ENCODE measurements at places on chromosomes 7 and 10. TPM values are rescaled to one million over a fixed set of nuclear protein-coding genes. Genes with fewer than 3 reads are reported as not detected.
A peak's percentile ranks its signal among the peaks of the same experiment; 100 is the strongest.

Gene MKI67
- 46.2 TPM for polyA plus RNA-seq

Gene GNB2
- polyA plus RNA-seq: 210 TPM

Gene CD36
- polyA plus RNA-seq: 30.9 TPM

Gene PFKP
- 13.1 TPM for polyA plus RNA-seq

Gene PSTK
- polyA plus RNA-seq: 10.1 TPM

Gene APBB1IP
- 1.1 TPM for polyA plus RNA-seq

Gene ATOH7
- 1.6 TPM for polyA plus RNA-seq

Gene CLDN4
- 64.3 TPM for polyA plus RNA-seq

GRCh38 chr7:2823130-2823529, 21.0 kb downstream of the GNA12 start:
- DNase-seq: no peak

GRCh38 chr10:57654856-57655255, 612.8 kb downstream of the IPMK start:
- no peak for DNase-seq

DNA sequence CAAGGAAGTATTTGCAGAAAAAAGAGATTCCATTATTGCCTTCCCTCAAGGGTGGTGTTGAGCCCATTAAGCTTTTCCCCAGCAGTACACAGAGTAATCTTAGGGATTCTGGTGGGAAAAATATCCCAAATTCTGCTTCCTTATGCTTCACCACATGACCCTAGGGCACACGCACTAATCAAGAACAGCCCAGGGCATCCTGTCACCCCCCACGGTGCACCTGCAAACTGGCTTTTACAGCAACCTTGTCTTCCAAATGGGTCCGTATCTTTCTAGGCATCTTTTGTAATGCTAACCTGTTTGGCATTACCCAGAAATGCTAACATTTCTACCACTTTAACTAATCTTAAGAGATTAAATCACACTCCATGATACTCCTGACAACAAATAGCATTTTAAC, 926 bp upstream of the C7orf33 start:
- no peak for DNase-seq

DNA sequence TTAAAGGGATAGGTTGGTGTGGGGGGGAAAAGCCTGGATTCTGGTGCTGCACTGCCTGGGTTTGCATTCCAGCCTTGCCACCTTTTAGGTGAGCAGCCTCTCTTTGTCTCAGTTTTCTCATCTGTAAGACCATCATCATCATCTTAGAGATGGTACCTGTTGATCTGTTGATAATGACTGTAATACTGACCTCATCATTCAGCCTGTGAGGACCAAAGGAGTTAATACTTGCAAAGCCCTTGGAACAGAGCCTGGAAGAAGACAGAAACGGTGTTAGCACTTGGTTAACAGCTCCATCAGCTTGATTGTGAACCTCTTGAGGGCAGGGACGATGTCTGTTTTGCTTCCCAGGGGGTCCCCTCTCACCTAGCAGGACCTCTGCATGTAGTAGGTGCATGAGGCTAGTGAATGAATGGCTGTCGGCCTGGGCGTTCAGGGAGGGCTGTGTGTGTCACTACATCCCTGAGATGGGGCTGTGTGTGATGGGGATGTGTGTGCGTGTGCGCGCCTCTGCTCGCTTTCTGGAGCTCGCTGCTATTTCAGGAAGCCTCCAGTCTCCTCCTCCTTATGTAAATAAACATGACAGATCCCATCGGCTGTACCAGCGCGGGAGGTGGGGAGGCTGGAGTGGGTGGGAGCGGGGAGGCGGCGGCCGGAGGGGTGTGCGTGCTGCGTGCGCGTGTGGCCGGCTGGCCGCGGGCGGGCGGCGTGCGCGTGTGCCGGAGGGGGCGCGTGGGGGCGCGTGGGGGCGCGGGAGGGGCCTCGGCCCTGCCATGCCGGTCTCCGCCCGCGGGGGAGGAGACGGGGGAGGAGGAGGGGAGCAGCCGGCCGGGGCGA, 61.2 kb downstream of the NEURL1 start:
- peak; percentile 54 for DNase-seq

DNA sequence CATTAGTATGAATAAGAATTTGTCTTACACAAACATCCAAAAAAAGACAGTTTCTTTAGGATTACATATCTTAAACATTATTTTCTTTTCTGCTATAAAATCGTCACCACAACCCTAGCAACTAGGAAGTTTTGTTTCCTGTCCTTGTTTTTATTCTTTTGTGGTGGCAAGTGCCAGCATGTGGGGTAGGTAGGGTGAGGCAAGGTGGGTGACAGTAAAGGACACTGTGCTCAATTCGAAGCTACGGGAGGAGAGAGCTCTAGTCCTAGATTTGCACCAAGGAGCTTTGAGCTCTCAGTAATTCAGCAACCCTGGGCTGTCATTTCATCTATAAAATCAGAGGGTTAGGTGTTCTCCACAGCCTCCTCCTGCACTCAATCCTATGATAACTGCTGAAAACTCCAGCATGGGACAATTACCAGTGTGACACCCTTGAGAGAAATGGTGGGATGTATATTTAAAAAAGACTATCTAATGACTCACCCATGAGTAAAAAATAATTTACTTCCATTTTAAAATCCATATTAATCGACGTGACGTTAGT, 187.1 kb downstream of the FAM107B start:
- DNase-seq: no peak

DNA sequence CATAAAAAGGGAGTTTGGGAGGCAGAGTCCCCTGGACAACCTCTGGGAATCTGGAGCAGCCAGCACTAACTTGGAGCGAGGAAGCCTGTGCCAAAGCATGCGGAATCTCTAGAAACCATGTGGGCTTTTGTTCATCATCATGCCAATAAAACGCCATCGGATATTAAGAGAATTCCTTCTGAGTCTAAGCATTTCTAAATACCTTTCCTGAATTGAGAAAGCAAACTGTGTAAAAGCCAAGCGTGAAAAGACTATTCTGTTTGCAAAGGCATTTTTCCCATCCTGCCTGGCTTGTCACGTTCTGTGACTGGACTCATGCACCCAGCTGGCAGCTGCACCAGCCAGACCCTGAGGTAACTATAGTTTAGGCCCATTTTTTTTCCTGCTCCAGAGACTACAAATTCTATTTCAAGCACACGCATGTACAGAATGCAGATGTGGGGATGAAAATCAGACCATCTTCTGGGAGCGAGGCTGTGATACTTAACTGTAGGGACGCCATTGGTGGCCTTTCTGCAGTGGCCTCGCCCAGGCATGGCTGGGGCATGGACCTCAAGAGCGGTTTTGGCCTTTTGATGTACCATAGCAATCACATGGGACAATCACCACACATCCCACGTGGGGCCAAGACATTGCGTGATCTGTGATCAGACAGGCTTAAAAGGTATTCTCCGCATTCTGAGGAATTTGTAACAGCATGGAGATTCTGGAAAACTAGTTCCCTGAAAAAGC, 218.9 kb downstream of the KIAA1217 start:
- DNase-seq: no peak

DNA sequence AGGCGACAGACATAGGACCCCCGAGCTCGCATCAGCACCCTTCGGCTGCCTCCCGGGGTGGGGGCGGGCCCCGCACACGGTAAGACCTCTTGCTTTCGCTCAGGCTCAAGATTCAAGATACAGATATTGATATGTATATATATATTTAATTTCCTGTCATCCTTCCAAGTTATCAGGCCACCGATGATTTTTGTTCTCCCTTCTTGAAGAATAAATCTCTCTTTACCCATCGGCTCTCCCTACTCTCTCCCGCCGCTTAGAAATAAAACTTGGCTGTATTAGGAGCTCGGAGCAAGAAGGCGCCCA, 603 bp downstream of the ADRA2A start:
- no peak for DNase-seq

GRCh38 chr10:124462348-124462695, 699 bp downstream of the LHPP start:
- DNase-seq: no peak

GRCh38 chr7:99137411-99138180, 6.3 kb downstream of the SMURF1 start:
- DNase-seq: peak; percentile 53

- DNase-seq: peak; percentile 71
Measured at GRCh38 chr10:126972635-126973414, 67.6 kb downstream of the DOCK1 start.

- DNase-seq: peak; percentile 18
Measured at GRCh38 chr10:103111031-103111917, 81.8 kb downstream of the NT5C2 start.

- no peak for DNase-seq
Measured at GRCh38 chr7:29078311-29079260, 67.8 kb downstream of the CPVL start.

DNA sequence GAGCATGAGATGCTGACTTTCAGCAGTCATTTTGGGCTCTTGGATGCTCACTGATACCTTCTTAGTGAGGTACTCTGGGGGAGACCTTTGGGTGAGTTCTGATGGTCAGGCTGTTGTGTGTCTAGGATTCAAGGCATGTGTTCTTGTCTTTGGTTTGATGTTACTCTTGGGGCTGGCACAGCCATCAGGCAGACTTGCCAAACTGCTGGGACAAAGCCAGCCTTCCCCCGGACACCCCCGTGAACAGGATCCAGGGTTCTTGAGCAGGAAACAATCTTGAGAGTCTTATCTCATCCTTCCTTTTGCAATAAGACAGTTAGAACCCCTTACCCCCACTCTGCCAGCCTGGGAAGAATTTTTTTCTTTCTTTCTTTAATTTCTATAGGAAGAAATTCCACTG, 42.2 kb downstream of the SUFU start:
- no peak for DNase-seq

GRCh38 chr10:105950410-105950809, 1214.1 kb downstream of the SORCS1 start:
- DNase-seq: peak; percentile 33

GRCh38 chr7:37419496-37419895, 29.2 kb downstream of the ELMO1 start:
- DNase-seq: no peak
